ENCODE measurements at places on chromosomes 5 and 9.
A peak's percentile ranks its signal among the peaks of the same experiment; 100 is the strongest.

DNA sequence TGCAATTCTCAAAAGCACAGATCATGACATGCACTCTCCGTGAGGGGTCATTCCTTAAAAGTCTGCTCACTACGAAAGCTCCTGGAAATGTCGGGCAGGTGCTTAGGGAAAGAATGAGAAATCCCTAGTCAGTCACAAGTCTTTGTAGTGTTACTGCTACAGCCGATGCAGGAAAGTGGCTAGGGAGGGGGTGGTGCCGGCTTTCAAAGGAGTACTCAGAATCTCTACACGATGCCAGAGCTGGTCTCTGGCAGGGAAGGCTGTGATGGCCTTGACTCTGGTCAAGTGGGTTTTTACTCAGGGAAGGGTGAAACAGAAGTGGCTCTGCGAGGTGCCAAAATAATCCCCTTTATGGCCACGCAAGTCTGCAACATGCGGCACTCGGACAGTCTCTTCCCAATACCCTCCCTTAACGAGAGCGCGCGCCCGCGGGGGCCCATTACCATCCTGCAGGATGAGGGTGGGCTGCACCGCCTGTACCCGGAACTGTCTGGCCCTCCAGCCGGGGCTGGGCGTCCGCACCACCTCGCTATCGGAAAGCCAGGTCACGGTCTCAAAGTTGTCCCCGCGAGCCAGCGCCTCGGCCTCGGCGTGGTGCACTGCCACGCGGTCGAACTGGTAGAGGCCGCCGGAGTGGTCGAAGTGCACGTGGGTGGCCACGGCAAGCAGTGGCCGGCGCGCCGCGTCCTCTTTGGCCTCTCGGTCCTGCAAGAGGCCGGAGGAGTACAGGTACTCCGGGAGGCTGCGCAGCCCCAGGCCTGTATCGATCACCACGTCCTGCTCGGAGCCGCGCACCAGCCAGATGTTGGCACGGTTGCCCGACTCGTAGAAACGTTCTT is 956 bp downstream of the MBLAC2 start:
- no peak for DNase-seq

DNA sequence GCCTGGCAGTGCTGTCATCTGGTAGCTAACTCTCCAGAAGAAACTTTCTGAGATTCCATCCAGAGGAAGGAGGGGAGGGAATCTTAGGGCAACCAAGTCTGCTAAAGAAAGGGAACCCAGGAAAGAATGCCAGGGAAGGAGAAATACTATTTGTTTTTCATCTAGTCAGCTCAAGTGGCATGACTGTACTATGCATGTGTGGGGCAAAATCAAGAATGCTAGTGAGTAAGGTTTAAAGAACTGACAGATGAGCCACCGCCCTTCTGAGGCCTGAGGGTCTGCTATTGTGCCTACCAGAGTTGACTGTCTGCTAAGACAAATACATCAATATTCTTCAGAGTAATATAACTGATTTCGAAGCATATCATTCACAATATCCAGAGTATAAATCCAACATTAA is 204.2 kb downstream of the SLC12A2 start:
- DNase-seq, result no peak

GRCh38 chr9:5499157-5499556 is 11.2 kb upstream of the PDCD1LG2 start:
- no peak for DNase-seq

- DNase-seq, result no peak
Observed at GRCh38 chr5:57524348-57525060, 41.9 kb upstream of the ACTBL2 start.

DNA sequence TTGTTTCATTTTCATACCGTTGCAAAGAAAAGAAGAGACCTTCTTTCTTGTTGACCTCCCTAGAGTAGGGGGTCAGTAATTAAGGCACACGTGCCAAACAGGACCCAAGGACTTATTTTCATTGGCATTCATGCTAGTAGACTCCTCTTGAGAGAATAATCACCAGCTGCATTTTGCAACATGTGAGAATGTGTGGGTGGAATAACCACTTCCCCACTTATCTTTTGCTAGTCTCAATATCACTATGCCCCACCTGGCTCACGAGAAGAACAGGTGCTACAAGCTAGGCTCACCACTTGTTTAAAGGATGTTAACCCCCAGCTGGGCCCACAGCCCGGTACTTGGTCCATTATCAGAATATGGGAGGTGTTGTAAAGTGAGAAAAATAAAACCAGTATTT is 460.7 kb upstream of the MEF2C start:
- no peak for DNase-seq

DNA sequence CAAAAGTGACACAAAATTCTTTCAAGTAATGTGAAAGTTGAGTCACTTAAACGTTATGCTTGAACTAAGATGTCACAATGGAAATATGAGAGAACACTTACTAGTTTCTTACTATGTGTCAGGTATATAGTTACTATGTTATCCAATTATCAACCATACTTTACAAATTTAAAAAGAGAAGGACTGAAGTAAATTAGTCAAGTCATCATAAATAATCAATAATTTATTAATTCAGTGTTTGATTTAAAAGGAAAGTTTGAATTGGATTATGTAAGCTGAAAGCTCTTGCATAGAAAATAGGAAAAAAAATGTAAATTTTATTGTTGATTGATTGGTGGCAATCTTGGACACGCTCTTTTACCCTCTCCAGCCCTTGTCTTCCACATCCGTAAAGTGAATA is 76.3 kb downstream of the GABRA1 start:
- no peak for DNase-seq

GRCh38 chr5:142674531-142675469 is 11.1 kb downstream of the FGF1 start:
- DNase-seq, result peak; percentile 56

- no peak for DNase-seq
Observed at GRCh38 chr5:32961059-32961415, 249.9 kb downstream of the NPR3 start.

DNA sequence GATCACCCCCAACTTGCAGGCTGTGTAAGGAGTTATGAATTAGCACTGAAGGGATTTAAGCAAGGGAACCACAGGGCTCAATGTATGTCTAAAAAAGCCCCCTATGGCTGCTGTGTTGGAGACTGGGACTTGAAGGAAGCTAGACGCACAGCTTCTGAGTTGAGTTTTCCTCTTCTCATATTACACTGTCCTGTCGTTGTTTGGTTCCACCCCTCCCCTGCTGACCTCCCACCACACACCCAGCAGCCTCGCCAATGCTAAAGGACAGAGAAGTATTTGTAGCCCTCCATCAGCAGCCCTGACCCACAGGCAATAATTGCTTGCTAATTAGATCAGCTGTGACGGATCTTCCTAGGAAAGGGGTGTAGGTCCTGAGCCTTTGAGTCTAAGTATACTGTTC is 15.1 kb upstream of the CARTPT start:
- no peak for DNase-seq

DNA sequence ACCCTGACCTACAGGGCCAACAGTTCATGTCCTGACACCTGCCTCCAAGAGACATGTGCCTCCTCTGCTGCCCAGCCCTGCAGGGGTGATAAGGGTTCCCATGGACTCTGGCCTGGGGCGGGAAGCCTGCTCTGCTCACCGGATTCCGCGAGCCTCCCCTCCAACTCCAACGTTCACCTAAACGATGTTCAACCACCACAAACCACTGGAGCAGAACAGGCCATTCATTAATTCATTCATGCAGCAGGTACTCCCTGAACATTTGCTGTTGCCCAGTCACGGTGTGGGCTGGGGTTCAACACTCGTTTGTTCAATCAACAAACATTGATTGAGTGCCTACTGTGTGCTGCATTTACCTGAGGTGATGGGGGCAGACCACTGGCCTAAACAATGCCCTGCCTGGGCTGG is 3.3 kb upstream of the UAP1L1 start:
- DNase-seq, result no peak

- no peak for DNase-seq
Observed at GRCh38 chr5:172802567-172803176, 31.4 kb upstream of the ERGIC1 start.

DNA sequence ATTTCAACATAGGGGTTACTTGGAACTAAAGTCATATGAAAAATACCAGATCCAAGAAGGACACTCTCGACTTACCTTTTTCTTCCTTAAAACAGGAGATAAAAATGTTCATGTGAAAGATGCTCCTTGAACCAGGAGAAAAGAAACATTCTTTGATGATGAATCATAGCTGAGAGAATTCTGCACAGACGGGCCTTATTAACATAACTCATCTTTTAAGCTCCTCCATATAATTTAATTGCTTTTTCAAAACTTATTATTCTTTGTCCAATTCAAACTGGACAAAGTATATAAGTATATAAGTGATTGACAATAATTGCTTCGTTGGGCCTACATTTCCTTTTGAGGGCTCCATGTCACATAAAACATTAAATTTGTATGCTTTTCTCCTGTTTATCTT is 945.2 kb upstream of the C9orf72 start:
- no peak for DNase-seq
